ENCODE measurements at places on chromosomes 7 and 10.

- no peak for DNase-seq
Measured at GRCh38 chr7:142776206-142776844, 5.6 kb downstream of the PRSS2 start.

DNA sequence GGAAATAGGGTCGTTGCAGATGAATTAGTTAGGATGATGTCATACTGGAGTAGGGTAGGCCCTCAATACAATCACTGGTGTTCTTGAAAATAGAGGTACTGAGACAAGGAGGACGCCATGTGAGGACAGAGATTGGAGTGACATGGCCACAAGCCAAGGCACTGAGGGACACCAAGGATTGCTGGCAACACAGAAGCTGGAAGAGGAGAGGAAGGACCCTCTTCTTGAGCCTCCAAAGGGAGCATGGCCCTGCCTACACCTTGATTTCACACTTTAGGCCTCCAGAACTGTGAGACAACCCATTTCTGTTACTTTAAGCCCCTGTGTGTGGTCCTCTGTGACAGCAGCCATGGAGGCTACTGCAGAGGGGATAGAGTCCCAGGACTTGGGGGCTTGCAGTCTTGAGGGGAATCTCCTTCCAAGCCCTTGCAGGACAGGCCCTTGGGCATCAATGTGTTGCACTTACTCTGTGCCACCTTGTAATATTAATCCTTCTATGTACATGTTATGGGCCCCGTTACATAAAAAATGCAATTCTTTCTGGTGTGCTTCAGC, 3.7 kb upstream of the AOC1 start:
- no peak for DNase-seq

GRCh38 chr10:78913219-78914059, 155.3 kb upstream of the ZMIZ1 start:
- no peak for DNase-seq

DNA sequence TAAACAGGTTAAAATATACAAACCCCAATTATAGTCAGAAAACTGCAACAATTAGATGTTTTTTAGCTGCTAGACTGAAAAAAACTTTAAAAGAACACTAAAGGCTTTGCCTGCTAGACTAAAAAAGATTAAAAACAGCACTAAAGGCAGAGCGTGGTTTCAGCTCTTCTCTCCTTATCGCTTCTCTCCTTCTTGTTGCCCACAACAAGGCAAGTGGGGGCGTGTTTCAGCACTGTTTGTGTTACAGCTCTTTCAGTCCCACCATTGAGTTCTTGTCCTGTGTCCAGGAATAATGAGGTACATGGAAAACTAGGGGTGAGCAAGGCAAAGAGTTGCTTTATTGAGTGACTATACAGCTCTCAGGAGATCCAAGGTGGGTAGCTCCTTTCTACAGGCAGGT, 112.3 kb downstream of the HPSE2 start:
- no peak for DNase-seq

DNA sequence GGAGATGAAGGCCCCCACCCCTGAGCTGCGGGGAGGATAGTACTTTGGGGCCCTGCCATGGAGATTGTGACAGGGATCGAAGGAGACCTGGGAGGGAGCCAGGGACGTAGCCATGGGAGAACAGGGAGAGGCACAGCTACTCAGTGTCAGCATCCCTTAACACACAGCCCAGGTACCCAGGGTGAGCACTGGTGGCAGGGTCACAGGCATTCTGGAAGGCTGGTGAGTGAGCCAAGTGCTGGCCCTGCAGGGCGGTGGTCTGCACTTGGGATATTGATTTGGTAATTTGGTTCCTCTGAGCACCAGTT, 39.8 kb downstream of the VWA2 start:
- no peak for DNase-seq

GRCh38 chr10:7090529-7090928, 320.3 kb downstream of the SFMBT2 start:
- DNase-seq, result no peak

DNA sequence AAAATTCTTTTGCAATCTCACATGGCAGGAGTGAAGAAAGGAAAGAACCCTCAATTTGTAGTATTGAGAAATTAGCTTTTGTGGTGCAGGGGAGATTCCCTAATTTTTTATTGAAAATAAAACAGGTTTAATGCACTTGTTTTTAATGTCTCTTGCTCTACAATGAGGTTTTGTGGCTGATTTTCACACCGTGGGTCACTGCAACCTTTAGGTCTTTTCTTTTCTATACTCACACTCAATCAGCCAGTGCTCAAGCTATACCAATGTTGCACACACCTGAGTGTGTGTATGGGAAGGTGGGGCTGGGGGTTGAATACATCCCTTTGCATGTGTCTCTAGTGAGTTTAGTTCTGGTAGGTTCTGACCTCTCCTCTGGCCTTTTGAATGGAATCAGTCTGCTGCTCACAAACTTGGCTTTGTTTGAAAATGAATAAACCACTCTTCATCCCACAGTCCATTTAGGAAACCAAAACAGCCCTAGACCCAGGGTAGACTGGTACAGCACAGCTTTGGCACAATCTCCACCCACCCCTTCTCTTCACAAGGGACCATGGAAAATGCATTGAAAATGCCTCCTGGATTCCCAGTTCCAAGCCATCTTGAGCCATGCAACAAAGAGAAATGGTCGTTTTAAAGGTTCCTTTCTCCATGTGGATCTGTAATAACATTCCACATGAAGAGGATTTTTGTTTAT, 411.5 kb downstream of the SFMBT2 start:
- no peak for DNase-seq

- DNase-seq, result no peak
Measured at GRCh38 chr10:112701878-112702255, 248.2 kb upstream of the TCF7L2 start.

DNA sequence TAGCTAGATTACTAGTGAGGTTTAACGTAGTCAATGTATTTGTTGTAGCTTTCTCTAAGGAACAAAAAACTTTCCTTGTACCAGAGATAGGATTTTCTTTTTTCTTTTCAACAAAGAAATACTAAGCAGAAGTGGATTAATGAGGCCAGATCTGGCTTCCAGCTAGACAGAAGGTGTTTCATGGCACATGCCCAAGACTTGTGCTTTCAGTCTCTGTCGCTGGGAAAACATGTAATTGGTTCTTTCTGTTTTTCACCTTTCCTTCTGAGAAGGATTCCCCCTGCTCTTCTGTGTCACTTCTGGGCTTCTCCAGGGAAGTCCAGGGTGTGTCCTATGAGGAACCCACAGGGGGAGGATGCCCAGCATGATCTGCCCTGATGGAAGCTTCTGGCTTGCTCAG, 492.2 kb downstream of the CCSER2 start:
- DNase-seq, result no peak

- DNase-seq, result no peak
Measured at GRCh38 chr10:125144693-125145623, 15.4 kb downstream of the CTBP2 start.

DNA sequence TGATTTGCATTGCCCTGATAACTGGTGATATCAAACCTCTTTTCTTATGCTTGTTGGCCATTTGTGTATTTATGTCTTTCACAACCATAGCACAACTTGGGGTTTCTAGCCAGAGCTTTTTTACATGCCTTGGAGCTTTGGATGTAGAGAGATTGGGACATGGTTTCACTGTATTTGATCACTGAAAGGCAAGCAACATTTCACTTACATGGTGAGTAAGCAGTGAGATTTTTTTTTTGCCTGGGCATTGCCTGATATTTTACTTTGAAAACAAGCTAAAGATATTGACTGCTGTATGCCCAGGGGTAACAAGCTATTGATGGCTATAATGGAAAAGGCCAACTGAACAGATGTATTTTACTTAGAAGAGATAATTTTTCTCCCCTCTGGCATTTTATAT, 259.0 kb downstream of the PHTF2 start:
- DNase-seq, result no peak

GRCh38 chr10:69955897-69956740, 96.5 kb upstream of the MACROH2A2 start:
- no peak for DNase-seq

- no peak for DNase-seq
Measured at GRCh38 chr7:27346531-27347275, 104.1 kb downstream of the EVX1 start.

DNA sequence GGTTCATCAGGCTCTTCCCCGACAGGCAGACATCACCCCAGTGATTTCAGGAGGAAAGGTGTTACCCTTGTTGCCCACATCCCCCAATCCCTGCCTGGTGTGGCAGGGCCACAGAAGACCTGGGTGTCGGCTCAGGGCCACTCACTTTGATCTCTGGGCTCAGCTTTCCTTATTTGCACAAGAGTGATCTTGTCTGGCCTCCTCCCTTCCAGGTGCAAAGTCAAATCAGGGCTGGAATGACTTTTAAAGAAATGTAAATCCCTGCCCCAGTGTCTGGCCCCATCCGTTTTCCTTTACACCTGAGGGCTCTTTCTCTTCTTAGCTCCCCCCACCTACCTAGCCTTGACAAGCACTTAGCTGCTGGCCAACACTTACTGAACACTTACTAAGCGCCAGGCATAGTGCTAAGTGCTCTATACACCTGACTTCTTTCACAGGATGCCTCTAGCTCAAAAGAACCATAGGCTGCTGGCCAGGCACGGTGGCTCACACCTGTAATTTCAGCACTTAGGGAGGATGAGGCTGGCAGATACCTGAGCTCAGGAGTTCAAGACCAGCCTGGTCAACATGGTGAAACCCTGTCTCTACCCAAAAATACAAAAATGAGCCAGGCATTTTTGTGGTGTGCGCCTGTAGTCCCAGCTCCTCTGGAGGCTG, 979 bp upstream of the NODAL start:
- no peak for DNase-seq
